ENCODE measurements at places on chromosomes 5 and 9. TPM values are rescaled to one million over a fixed set of nuclear protein-coding genes. Genes with fewer than 3 reads are reported as not detected.

MAPKAP1 gene
- total RNA-seq, result 63.9 TPM

C1QTNF2 gene
- not detected for total RNA-seq

NUTM2G gene
- not detected for total RNA-seq

DNA sequence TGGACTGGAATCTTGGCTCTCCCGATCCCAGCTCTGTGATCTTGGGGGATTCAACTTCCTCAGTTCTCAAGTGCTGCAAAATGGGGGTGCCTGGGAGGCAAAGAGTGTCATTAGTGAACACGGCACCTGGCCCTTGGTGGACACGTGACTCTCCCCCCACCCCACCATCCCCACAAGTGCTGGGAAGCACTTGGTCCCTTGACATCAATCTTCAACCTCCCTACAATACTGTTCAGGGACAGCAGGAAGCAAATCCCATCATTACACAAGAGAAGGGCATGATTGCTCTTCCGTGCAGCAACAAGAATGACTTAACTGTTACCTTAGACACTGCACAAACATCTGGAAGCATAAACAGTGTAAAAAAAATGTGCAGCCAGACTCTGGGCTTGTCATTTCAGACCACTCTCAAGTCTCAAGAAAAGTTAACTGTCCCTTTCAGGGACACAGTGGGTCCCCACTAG lies 61.4 kb downstream of the PSMB7 start:
- H3K27me3 ChIP-seq, result no peaks in the 10 kb centered on the region
- no peak for DNase-seq
- H3K4me1 ChIP-seq, result peaks cover 30% of the 10 kb centered on the region
- no peak overlapping the region for H3K4me3 ChIP-seq
- H3K27ac ChIP-seq, result peak overlapping the region; percentile 9

DNA sequence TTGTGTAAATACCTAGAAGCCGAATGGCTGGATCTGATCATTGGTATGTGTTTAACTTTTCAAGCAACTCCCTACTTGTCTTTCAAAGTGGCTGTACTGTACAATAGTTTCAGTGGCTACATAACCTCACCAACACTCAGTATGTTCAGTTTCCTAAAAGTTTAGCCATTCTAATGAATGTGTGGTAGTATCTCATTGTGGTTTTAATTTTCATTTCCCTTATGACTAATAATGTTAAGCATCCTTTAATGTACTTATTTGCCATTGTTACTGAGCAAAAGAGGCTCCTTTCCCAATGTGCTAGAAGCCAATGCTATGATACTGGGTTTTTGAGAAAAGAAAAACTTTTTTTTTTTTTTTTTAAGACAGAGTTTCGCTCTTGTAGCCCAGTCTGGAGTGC lies 27.8 kb upstream of the ALDOB start:
- H3K4me1 ChIP-seq, result no peaks in the 10 kb centered on the region
- H3K27me3 ChIP-seq, result peaks cover 24% of the 10 kb centered on the region
- no peaks in the 10 kb centered on the region for H3K36me3 ChIP-seq
- no peak for DNase-seq
- no peak overlapping the region for H3K27ac ChIP-seq
- H3K4me3 ChIP-seq, result no peak overlapping the region

DNA sequence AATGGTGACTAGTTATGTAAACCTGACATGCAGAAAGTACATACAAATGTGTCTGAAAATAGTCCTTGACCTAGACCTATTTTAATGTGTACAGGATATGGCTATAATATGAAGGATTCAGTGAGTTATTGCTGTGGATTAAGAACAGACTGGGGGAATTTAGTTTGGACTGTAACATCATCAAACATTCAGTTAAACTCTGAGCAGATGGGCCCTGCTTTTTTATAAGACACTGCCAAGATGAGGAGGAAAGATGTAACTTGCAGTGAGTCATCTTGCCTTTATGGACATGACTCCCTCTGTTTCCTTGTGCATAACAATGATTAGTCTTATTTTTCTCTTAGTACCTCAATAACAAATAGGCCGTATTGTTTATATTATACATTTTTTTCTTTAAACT lies 12.2 kb downstream of the PPP3R2 start:
- DNase-seq, result no peak
- H3K36me3 ChIP-seq, result no peaks in the 10 kb centered on the region
- peaks cover 7% of the 10 kb centered on the region for H3K4me1 ChIP-seq
- no peak overlapping the region for H3K27ac ChIP-seq
- H3K27me3 ChIP-seq, result no peaks in the 10 kb centered on the region
- H3K4me3 ChIP-seq, result no peak overlapping the region

- H3K27ac ChIP-seq, result no peak overlapping the region
- H3K4me1 ChIP-seq, result peaks cover 9% of the 10 kb centered on the region
- no peak for DNase-seq
- H3K4me3 ChIP-seq, result no peak overlapping the region
These were observed 37.4 kb downstream of the TTLL11 start for GRCh38 chr9:122055701-122056100.

DNA sequence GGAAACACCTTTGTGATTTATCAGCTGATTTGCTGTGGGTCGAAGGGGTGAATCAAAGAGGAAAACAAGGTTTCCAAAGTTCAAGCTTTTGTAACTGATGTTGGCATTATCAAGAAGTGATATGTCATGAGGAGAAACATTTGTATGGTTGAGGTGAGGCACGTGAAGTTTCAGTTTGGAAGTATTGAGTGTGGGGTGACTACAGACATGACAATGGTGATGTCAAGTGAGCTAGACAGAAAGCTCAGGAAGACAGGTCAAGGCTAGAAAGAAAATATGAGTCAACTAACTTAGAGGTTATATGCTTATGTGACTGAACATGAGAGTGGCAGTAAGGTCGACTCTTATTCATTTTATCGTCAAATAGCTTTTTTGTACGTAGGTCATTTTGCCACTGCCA lies 99.1 kb downstream of the RAB3C start:
- no peak overlapping the region for H3K27ac ChIP-seq
- no peak overlapping the region for H3K4me3 ChIP-seq
- H3K4me1 ChIP-seq, result no peaks in the 10 kb centered on the region
- DNase-seq, result no peak
- no peaks in the 10 kb centered on the region for H3K36me3 ChIP-seq
- no peaks in the 10 kb centered on the region for H3K27me3 ChIP-seq

- no peaks in the 10 kb centered on the region for H3K36me3 ChIP-seq
- no peak overlapping the region for H3K4me3 ChIP-seq
- no peak for DNase-seq
- H3K27ac ChIP-seq, result no peak overlapping the region
- H3K4me1 ChIP-seq, result no peaks in the 10 kb centered on the region
- no peaks in the 10 kb centered on the region for H3K27me3 ChIP-seq
These were observed 629.2 kb downstream of the BNC2 start for GRCh38 chr9:16241231-16241630.

DNA sequence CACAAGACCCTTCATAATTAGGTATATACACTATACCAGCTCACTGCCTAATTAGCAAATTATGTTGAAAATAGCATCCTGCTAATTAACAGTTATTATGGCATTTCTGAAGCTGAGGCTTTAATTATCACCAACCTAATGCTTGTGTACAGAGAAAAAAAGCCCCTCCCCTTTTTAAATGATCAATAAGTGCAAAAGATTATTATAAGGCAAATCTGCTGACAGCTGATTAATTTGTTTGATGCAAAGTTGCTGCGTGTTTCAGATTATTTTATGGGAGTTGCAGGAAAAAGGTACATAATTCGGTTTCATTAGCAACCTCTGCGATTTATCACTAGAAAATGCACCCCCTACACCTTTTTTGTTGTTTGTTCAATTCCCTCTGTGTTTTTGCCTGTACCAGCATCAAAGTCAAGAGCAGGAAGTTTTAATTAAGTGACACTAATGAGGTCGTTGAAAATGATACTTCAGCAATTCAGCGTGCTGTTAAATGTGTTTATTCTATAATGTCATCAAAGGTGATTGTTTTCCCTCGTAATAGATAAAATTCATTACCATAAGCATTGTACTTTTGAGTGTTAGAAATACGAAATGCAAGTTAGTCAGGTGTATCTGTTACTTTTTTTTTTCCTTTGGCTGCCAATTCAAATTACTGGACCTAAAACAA lies 170.0 kb downstream of the EBF1 start:
- H3K36me3 ChIP-seq, result no peaks in the 10 kb centered on the region
- DNase-seq, result no peak
- H3K27me3 ChIP-seq, result peaks cover 2% of the 10 kb centered on the region
- no peak overlapping the region for H3K4me3 ChIP-seq

GRCh38 chr5:180786531-180787398 lies 15.8 kb downstream of the MGAT1 start:
- H3K27ac ChIP-seq, result peak overlapping the region; percentile 71
- H3K36me3 ChIP-seq, result peaks cover 34% of the 10 kb centered on the region
- H3K4me3 ChIP-seq, result no peak overlapping the region
- H3K27me3 ChIP-seq, result no peaks in the 10 kb centered on the region
- H3K4me1 ChIP-seq, result peaks cover 21% of the 10 kb centered on the region
- DNase-seq, result no peak

DNA sequence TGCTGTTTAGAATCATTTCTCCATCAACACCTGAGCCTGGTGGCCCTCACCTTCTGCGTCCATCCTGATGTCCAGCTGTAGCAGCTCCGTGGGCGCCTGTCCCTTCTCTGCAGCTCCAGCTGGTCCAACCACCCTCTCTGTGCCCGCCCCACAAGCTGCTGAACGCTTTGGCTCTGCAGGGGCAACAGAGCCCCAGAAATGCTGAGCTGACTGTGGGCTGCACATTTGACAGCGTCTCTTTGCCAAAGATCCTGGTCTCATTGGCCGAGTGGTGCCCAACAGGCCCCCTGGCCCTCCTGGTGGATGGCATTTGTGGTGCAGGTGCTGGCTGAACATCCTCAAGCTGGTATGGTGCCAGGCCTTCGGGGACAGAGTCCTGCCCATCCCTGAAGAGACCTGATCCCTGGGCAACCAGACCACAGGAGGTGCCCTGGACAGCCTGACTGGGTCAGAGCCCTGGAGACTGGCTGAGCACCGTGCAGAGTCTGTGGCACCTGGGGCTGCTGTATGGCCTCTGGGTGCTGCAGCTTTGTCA lies 25.3 kb upstream of the CEP72 start:
- DNase-seq, result no peak
- H3K27ac ChIP-seq, result no peak overlapping the region
- peaks cover 19% of the 10 kb centered on the region for H3K27me3 ChIP-seq
- H3K4me3 ChIP-seq, result no peak overlapping the region

DNA sequence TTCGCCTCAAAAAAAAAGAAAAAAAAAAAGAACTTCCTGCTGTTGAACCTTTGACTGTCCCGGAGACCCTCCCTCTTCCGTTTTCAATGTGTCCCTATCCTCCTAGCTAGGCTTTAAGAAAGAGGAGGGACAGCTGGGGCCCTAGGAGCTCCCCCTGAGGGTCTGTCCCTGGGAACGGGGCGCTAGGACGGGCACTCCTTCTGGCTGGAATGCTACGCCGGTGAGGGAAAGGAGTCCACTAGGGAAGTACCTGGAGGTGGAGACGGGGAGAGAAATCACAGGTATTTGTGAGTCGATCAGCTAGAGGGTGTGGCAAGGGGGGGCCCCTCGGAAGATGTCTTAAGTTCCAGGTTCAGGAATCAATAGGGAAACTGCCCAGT lies 4.6 kb downstream of the SIT1 start:
- H3K36me3 ChIP-seq, result peaks cover 62% of the 10 kb centered on the region
- H3K27ac ChIP-seq, result peak overlapping the region; percentile 96
- no peaks in the 10 kb centered on the region for H3K27me3 ChIP-seq
- peak overlapping the region; percentile 97 for H3K4me3 ChIP-seq
- no peak for DNase-seq

GRCh38 chr5:38795986-38796741 lies 49.6 kb upstream of the OSMR start:
- H3K4me3 ChIP-seq, result no peak overlapping the region
- H3K36me3 ChIP-seq, result no peaks in the 10 kb centered on the region
- H3K4me1 ChIP-seq, result no peaks in the 10 kb centered on the region
- no peak overlapping the region for H3K27ac ChIP-seq
- DNase-seq, result no peak

DNA sequence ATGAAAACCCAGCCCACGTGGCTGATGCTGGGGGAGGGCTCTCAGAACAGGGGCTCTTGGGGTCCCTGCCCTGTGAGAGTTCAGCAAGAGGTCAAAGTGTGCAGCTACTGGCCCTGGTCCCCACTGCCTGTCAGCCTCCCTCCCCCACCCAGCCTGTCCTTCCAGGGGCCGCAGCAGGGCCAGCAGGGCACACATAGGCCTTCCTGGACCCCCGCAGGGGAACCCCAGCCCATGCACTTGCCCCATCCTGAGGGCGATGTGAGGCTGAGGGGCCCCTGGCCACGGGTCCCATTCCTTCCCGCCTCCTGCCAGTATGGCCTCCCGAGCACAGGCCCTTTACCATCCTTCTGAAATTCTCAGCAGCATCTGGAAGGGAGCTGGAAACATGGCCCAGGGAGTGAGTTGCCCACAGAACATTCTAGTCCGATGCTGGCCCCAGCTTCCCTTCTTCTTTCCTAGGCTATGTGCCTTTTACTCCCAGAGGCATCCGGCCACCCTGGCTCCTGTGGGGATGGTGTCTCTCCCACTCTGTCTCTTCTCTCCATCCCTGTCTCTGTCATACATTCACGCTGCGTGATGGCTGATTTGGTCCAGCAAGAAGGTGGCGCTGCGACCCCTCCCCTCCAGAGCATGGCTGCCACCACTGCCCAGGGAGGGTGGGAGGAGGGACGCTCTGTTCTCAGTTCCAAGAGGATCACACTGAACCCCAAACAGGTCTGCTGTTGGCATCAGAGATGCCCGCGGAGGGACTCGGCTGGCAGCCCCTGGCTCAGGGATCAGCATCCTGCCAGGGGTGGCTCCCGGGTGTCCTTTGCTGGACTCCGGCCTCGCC lies 19.6 kb downstream of the MRPL36 start:
- H3K4me1 ChIP-seq, result peaks cover 16% of the 10 kb centered on the region
- DNase-seq, result no peak
- H3K36me3 ChIP-seq, result no peaks in the 10 kb centered on the region
- H3K27ac ChIP-seq, result no peak overlapping the region
- peaks cover 4% of the 10 kb centered on the region for H3K27me3 ChIP-seq

DNA sequence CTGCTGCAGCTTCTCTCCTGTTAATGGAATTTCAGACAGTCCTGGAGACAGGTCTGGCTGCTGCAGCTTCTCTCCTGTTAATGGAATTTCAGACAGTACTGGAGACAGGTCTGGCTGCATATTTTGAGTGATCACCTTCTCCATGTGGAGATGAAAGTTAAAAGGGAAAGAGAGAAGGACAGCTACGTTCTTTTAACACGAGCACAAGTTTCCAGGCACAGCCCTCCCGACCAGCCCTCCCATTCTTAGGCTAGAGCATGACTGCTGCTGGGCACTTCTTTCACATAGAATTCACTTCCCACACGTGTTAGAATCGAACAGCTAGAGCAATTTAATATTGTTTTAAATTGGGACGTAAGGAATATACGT lies 133.3 kb upstream of the DMRT1 start:
- no peak for DNase-seq
- no peak overlapping the region for H3K27ac ChIP-seq
- H3K4me1 ChIP-seq, result peaks cover 20% of the 10 kb centered on the region
- H3K4me3 ChIP-seq, result no peak overlapping the region
- H3K36me3 ChIP-seq, result peaks cover 5% of the 10 kb centered on the region

DNA sequence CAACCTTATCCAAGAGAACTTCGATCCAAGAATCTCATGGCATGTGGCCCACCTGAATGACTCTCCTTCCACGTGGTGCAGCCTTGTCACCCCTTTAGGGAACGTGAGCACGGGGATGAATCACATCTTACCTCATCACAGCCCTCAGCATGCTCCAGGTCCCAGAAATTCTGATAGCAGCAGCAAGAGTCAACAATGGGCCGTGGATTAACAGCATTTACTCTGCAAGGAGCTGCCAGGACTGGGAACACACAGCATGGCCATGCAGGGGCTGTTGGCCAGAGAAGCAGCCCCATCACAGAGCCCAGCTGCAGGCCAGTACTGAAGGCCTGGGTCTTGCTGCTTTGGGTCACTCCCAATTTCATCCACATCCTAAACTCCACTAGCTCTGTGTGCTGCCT lies 150.4 kb downstream of the C5orf15 start:
- H3K4me1 ChIP-seq, result peaks cover 22% of the 10 kb centered on the region
- H3K27ac ChIP-seq, result no peak overlapping the region
- no peaks in the 10 kb centered on the region for H3K36me3 ChIP-seq
- no peak overlapping the region for H3K4me3 ChIP-seq
- no peak for DNase-seq

Data from activated CD8-positive, alpha-beta T cell treated with anti-CD3 and anti-CD28 coated beads, Interleukin-2, amount 10 ng/mL, durations not matched to agents 7 days and 5 days (primary cell).